ENCODE measurements at places on chromosomes 3 and 15.

DNA sequence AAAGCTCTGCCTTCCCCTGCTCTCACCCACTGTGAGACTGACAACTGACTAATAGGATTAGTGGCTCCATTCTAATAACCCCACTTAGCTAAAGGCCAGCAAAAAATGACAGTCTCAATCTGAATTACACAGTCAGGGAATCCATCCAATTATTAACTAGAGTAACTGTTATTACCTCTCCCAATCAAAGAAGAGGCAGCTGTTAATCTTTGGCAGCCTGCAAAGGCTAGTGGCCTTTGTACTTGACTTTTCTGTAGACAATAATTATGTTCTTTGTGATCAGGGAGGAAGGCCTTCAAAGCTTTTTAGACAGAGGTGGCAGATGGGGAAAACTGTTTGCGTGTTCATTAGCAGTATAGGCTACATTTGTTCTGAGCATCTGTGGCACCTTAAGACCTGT, 177.7 kb downstream of the ISL2 start:
- no peak for DNase-seq

GRCh38 chr3:140355481-140355880, 322.4 kb upstream of the TRIM42 start:
- DNase-seq, result no peak

DNA sequence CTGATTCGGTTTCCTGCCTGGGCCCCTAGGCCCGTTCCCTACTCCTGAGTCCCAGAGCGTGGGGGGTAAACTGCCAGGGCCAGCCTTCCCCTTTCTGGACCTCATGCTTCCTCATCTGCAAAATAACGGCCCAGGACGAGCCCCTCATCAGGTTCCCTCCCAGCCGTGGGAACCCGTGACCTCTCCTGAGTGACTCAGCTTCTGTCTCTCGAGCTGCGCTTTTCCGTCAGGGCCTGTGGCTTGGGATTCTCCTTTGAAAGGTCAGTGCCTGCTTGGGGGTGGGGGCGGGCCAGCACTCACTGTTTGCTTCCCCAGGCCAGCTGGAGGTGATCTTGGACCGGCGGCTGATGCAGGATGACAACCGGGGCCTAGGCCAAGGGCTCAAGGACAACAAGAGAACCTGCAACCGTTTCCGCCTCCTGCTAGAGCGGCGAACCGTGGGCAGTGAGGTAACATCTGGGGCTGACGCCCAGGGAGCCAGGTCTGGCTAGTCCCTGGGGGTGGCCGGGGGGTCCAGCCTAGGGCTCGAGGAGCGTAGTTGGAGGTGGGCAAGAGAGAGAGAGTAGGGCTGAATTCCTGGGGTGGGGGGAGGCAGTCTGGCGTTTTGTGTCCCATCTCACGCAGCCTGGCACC, 12.8 kb downstream of the MAN2A2 start:
- no peak for DNase-seq

GRCh38 chr3:194401868-194402329, 2.8 kb upstream of the GP5 start:
- DNase-seq, result no peak
